NB4 (cell line): ENCODE measurements at places on chromosomes 7 and 10.

DNA sequence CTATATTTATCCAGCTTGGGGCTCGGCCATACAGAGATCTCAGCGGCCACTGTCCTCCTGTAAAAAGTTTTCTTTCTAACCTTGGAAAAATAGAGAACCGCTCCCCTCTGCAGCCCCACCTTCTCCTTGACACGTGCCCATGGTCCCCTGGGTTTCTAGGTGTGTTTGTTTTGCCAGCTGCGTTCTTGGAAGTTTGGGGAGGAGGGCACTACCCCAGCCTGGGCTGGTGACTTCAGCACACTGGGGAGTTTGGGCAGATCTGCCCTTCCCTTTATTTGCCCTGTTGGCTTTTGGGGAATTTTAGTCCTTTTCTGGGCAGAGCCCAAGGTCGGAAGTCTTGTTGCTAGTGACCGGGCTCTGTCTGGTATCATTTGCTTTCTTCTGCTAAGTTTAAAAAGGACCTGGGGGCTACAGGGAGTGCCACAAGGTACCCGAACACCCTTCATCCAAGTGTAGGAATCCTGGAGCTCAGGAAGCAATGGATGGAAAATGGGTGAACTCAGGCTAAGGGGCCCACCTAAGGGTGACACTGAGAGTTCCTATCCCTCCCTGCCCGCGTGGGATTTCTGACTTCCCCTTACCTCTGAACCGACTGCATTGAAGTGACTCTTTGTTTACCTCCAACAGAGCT, 1.7 kb downstream of the ADAMTS14 start:
- no peak for DNase-seq

DNA sequence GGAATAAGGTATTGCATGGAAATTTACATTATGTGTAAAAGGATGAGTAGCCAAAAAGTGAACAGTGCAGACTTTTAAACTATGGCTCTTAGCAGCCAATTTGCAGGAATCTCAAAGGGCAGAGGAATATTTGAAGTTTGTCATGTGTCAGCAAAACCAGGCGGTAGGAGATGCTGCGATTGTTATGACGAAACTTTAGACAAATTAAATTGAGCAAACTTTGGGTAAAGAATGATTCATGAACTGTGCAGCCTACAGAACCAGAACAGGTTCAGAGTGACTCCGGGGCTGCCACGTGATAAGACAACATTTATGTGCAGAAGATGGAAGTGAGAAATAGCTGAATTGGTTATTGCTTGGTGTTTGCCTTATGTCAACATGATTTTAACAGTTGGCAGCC, 39.2 kb upstream of the CCDC6 start:
- DNase-seq, result no peak

- no peak for DNase-seq
Measured at GRCh38 chr7:156927571-156928405, 21.7 kb upstream of the NOM1 start.

DNA sequence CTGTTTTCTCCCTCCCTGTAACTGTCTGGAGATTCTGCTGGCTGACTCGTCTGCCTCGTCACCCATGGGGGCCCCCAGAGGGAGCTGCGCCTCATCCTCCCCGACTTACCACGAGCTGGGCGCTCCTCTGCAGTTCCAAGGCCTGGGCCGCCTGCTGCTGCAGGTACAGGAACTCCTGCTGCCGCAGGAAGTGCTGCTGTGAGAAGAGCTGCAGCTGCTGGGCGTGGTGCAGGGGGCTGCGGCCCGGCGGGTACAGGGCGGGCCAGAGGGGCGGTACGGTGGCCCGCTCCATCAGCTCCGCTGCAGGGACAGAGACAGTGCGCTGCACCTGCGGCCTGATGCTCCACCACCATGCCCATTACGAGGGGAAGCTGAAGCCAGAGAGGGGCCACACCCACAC, 47.7 kb downstream of the TNRC18 start:
- DNase-seq, result peak; percentile 74

GRCh38 chr7:120554960-120555571, 282.1 kb downstream of the KCND2 start:
- DNase-seq, result peak; percentile 70

- DNase-seq, result no peak
Measured at GRCh38 chr10:61730671-61731070, 67.9 kb downstream of the CABCOCO1 start.
